ENCODE measurements at places on chromosomes 11 and 22.

DNA sequence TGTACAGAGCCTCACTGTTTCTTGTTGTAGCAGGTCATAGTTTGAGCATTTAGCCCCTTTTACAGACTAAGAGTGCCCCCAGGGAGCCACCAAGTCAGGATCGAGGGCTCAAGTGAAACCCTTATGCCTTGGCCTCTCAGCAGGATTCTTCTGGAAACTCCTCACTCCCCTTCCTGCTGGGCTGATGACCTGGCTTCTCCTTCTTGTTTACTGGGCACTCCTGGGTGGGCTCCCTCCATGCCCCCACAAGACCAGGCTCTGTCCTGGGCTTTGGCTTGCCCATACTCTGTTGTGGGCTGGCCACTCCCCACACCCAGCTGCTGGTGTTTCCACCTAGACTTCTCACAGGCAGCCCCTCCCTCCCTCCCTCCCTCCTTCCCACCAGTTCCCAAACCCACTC is 69.6 kb downstream of the MED15 start:
- no peak for DNase-seq

DNA sequence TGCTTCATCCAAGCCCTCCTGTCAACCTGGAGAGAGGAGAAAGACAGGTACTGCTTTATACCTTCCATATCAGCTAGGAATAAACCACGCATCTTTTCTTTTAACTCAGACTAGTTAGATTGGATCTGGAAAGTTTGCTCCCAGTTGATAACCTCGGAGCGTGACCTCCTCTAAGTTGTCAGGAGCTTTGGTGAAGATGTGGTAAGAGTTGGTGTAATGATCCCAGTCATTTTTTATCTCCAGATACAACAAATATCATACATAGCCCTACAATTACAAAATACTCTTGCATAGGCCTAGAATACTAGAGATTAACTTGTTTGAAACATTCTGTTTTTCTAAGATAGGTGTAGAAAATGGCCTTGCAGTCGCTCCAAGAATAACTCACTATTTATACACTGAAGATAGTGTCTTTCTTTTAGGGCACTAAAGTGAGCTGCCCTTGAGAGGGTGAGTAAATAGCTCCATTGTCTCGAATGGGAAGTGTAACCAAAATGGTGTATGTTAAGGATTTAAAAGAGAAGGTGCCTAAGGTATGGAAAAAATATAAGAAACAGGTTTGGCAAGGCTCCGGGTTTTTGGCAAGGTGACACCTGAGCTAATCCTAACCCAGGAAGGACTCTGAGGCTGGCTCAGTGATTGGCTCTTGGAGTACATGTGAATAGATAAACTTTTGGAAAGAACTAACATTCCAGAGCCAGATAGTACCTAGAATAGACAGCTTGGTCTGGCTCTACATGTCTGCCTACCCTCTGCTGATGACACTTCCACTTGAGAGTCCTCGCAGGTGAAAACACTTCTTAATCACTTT is 59.4 kb downstream of the GLYATL1 start:
- DNase-seq = no peak

DNA sequence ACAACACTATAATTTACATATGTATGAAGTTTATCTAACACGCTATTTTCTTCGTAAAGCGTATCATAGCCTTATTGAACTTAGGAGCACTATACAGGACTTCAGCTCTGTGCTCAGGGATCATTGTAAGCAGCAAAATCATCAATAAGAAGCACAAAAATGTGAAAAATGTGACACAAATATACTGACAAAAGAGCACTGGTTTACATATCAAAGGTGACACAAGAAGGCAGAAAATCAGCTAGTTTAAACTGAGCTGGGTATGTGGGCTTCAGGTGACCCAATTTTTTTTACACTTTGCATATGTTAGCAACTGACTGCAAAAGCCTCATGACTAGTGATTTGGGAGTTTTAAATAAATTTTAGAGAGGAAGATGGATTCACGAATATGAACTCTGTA is 215.2 kb upstream of the CHORDC1 start:
- DNase-seq = no peak

DNA sequence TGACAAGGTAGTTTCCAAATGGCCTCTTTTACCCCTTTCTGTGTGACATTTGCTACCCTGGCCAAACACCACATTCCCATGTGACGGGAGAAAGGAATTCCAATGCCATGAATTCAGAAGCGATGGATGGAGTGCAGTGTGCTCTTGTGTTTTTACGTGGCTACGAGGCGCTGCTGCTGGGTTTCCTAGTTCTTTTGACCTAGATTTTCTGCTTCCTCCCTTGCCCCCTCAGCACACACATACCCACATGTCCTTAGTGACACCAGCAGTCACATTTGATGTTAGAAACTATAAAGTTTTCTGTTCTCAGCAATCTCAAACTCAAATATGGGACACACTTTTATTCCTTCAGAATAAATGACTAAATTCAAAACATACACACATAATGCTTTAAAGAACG is 7.8 kb upstream of the TMA7B start:
- DNase-seq = no peak

DNA sequence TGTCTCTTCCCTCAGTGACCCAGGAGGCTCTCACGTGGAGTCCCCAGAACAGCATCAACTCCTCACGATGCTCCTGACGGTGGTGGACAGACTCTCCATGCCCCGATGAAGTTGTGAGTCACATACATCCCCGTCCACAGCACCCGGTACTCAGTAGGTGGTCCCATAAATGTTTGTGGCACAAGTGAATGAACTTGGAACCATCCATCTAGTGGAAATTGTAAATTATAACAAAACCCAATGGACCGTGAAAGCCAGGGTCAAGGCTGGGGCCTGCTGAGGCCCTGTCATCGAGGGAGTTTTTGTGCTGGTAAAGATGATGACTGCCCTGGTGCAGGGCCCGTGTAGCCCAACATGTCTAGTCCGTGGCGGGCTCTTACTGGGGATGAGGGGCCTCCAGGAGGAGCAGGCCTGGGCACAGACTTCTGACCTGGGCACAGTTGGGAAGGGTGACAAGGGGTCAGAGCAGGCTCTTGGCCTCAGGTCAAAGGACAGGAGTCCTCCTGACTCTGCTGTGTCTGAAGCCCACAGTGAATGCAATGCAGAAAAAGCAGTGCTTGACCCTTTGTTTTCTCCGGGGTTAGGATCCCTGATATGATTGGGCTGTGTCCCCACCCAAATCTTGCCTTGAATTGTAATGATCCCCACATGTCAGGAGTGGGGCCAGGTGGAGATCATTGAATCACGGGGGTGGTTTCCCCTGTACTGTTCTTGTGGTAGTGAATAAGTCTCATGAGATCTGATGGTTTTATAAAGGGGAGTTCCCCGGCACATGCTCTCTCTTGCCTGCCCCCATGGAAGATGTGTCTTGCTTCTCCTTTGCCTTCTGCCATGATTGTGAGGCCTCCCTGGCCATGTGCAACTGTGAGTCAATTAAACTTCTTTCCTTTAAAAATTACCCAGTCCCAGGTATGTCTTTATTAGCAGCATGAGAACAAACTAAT is 20.0 kb upstream of the SMIM38 start:
- no peak for DNase-seq

DNA sequence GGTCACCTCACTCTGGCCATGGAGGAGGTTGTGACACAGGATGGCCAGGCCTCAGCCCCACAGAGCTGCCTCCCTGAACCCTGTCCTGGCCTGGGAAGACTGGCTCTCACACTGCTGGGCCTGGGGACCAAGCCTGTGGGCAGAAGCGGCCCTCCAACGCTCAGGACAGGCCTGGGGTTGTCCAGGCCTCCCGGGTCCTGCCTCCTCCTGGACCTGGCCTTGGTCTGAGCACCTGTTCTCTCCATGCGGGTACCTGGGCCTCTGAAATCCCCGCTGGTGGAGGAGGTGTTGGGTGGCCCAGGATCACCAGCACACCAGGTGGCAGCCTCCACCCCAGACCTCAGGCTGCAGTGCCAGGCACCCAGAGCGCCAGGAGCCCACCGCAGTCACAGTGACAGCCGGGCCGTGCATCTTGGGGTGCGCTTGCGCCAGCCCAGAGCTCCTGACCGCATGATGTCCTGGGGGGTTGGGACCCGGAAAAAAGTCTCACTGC is 16.1 kb upstream of the PIM3 start:
- no peak for DNase-seq

- DNase-seq = no peak
Measured at GRCh38 chr22:39985383-39986035, 9.2 kb upstream of the FAM83F start.

DNA sequence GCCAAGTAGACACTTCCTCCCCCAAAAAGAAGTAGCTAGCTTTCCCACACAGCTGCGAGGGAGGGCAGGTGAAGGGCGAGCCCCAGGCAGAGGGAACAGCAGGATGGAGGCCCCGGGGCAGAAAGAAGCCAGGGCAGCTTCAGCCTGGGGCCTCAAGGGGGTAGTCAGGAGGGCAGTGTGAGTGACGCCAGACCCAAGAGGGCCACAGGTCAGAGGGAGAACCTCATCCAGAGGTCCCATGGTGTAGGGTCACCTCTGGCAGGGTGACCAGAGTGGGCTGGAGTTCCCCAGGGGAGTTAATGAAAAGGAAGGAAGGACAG is 9.2 kb downstream of the PRR5 start:
- DNase-seq = no peak

DNA sequence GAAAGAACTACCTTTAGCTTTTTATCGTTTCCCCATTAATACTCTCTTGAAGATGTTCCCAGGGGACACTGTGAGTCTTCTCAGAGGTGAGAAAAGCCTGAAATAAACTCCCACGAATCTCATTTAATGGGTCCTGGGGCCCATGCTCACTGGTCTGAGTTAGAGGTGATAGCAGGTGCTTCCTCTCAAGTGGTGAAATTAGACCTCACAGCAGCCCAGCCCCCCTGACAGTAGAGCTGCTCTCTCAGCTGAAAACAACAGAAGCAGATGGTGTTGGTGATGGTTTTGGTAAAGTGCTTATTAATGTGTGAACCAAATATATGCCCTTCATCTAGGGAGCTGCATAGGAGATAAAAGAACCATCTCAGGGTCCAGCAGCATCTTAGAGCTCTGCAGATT is 76.8 kb upstream of the VPREB1 start:
- DNase-seq = no peak

DNA sequence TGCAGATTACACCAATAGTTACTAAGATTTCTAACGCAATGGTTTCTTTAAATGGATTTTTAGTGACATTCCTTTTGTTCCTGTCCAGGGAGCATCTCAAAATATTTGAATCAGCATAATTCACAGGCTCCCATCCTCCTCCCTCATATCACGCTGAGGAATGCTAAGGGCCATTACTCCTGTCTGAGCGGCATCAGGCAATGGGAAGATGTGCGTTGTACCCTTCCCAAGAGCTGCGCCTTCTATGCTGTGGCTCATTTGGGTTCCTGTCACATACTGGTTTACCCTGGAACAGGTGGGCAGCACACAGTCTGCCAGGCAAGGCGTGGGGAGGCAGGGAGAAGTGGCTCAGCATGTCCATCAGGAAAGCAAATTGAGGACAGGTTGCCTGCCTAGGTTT is 121.9 kb downstream of the DBX1 start:
- DNase-seq = no peak

DNA sequence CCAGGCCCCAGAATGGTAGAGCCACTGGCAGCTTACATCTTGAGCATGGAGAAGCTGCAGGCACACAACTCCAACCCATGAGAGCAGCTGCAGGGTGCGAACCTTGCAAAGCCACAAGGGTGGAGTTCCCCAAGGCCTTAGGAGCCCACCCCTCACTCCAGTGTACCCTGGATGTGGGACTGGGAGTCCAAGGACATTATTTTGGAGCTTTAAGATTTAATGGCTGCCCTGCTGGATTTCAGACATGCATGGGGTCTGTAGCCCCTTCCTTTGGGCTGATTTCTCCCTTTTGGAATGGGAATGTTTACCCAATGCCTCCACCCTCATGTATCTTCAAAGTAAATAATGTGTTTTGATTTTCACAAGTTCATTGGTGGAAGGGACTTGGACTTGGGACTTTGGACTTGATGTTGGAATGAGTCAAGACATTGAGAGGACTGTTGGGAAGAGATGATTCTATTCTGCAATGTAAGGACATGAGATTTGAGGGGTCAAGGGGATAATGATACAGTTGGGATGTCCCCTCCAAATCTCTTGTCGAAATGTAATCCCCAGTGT is 1.1 kb upstream of the KRTAP5-7 start:
- DNase-seq = no peak
